Frontal cortex (tissue), 4 donors: ENCODE measurements at places on chromosomes 6 and 20.

DNA sequence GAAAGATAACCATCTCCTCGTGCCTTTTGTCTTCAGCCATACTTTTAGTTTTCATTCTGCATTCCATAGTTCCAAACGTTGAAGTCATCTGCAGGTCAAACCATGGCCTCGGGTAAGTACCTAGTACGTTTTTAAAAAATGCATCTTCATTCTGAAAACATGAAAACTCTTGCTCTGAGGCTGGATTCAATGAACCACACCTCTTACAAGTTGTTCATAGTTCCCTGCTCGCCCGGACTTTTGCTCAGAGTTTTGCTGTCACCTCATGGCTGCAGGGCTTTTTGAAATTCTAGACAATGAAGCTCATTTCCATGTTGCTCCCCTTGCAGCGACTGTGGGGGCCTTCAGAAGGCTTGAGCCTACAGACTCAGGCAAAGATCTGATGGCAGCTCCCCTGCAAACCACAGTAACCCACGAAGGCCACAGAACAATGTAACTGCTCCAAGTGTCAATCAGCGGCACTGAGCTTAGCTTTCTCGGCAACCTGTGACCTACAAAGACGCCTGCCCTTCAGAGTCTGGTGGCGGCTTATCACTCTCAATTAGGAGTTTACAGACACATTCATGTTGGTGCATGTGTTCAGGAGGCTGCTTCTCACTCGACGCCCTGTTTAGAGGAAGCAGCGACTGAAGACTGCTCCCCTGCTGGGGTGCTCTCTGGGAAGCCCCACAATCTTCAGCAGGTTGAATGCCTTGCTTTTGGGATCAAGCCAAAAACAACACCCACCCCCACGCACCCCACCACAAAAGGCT lies 61.2 kb downstream of the FOXC1 start:
- DNase-seq = no peak

- no peak for DNase-seq
Observed at GRCh38 chr6:70684794-70685493, 17.3 kb downstream of the SMAP1 start.

GRCh38 chr6:140480852-140481251 lies 1106.4 kb upstream of the CITED2 start:
- no peak for DNase-seq

GRCh38 chr6:158408552-158409130 lies 96.4 kb downstream of the TULP4 start:
- DNase-seq = no peak

GRCh38 chr6:5681480-5681879 lies 325.2 kb downstream of the NRN1 start:
- DNase-seq = no peak

- DNase-seq = peak; percentile 17
Observed at GRCh38 chr6:1624851-1625781, 15.4 kb downstream of the FOXC1 start.

DNA sequence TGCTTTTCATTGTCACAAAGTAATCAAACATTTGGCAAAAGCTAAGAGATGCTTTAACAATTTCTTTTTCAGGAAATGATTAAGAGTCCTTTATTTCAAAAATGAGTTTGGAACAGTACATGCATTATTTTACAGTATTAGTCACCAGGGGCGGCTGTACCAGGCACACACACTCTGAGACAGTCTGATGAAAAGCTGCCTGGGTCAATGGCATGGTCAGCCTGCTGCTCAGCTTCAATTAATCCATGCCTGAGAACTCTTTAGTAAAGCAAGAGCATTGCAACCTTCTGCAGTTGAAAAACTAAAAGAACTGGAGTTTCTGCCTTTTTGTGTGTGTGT lies 105.5 kb downstream of the TULP4 start:
- no peak for DNase-seq

- no peak for DNase-seq
Observed at GRCh38 chr20:54212226-54212625, 4.3 kb downstream of the PFDN4 start.

- DNase-seq = no peak
Observed at GRCh38 chr6:33315793-33316602, 1.5 kb downstream of the ZBTB22 start.

DNA sequence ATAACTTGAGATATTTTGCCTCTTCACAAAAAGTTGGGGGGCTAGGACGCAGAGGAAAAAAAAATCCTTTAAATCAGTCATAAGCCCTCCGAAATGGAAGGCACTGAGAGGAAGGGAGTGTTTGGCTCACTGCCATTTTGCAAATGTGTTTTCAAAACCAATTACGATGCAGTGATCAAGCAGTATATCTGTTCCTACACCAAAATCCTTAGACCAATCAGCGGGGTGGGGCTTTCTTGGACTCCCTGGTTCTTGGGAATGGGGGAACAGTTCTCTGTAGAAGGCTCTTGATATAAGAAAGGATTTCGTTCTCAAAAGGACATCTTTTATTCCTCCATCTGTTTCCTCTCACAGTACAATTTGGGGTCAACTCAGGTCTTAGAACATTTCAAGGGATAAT lies 478.6 kb upstream of the JARID2 start:
- no peak for DNase-seq

DNA sequence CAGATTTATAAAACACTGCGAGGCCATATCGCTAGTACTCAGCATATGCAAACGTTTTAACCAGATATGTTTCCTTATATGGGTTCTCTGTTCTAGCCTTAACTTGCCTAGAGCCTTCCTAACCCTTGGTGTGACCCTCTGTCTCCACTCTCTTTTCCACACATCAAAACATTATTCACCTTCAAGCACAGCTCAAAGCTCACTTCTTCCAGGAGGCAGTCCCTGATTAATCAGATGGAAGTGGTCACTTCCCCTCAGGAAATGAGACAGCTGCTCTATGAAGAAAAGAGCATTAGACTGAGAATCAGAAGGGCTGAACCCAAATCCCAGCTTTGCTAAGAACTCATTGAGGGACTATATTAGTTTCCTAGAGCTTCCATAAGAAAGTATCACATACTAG lies 39.8 kb upstream of the SLC17A4 start:
- DNase-seq = no peak

DNA sequence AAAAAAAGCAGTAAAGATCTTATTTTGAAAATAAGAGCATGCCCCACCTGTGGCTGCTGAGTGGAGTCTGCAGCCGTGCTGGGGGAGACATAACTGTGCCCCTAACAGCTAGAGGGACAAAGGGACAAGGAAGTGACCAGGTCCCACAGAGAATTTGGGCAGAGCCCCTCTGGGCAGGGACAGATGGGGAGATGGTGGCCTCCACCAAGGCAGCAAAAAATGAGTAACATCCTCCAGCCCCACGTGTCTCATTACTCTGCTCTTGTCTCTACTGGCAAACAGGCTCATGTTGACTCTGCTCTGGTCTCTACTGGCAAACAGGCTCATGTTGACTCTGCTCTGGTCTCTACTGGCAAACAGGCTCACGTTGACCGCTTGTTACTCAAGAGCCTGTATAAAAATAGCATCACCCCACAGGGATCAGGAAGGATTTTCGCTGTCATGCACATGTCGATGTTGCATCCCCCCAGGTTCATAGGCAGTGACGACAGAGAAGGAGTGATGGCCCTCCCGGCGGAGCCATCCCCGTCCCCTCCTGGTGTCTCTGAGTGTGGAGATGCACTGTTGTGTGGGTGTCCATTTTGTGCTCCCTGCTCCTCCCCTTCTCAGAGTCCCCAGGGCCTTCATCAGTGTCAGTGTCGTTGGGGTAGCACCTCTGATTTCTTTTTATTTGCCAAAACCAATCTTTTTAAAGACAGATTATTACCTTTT lies 17.3 kb upstream of the PCMTD2 start:
- DNase-seq = no peak

DNA sequence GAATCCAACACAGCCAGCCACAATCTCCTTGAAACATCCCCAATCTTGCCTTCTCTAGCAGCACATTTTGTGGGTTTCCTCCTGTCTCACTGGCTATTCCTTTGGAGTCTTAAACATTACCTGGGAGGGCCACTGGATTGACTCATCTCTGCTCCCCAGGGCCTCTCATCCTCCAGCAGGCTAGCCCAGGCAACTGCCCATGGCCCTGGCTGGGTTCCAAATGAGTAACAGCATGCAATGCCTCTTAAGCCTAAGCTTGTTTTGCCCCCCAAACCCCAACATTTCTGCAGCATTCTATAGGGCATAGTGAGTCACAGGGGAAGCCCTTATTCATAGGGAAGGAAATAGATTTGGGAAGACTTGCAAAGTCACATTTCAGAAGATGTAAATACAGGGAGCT lies 204.9 kb downstream of the FOXA2 start:
- no peak for DNase-seq

GRCh38 chr6:105056646-105057045 lies 99.7 kb downstream of the LIN28B start:
- DNase-seq = no peak

GRCh38 chr6:82954356-82954755 lies 111.3 kb downstream of the UBE3D start:
- no peak for DNase-seq

DNA sequence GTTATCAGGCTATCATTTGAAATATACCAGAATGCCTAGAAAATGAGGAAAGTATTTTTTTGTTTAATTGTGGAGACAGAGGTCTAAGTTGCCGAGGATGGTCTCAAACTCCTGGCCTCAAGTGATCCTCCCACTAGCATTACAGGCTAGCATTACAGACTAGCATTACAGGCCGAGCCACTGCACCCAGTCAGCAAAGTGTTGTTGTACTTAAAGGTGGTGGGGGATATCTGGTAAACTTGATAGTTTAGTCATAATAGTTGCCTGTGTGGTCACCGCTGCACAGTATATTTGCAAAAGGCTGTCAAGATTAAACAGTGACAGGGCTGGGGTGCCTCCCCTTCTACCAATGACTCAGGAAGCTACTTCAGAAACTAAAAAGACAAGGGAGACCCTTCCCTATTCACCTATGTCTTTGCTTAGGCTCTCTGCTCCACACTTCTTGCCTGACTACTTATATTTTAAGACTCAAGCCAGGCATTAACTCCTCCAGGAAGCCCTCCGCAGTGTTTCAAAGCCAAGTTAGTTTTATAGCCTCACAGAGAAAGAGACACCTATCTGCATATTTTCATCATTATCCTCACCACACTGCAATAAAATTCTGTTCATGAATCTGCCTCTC lies 3.1 kb upstream of the AKIRIN2 start:
- DNase-seq = no peak

DNA sequence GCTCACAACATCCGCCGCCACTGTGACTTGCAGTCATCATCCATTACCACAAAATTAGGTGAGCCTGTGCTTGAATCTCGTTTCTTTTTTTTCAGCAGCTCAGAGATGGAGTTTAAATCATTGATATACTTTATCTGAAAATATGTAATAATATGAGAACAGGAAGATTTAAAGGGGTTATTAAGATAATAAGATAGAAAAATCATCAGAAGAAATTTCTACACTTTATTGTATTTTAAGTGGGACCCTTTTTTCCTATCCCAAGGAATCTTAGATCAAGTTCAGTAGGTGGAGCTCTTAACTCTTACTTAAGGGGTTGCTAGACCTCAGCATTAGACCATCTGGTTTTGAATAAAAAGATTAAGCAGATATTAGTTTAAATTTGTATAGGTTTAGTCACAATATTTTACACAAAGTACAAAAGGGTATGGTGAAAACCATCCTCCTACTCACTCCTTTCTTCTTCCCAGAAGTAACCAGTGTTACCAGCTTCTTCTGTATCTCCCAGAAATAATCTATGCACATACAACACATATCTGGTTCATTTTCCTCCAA lies 9.4 kb upstream of the NCOA7 start:
- no peak for DNase-seq

DNA sequence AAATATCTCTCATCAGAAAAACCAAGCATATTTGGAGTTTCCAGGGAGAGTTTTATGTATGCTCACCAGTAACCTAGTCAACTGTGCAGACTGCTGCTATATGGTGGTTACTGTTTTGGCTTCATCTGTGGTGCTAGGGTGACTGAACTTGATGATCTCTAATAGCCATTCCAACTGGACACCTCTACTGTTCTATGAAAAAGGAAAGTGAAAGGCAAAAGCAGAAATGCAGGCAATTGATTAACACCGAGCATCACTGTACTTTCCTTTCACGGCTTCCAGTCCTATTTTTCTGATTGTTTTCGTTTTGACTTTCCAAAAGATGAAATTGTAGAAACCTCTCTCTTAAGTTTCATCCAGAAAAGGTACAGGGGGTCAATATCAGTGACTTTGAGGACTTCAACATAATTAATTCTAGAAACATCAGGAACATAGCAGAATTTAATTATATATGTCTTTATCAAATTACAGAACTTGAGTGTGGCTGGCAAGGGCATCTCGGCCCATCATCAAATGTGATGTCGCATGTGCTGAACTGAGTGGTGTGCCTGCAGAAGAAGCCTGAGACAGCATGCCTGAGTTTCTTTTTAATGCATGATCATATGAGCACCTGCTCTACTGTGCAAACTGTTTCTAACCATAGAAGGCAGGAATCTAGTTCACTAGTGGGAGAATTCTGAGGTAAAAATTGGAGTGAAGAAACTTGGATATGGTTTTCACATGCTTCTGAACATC lies 464.3 kb upstream of the FLRT3 start:
- no peak for DNase-seq
